ENCODE measurements at places on chromosomes 16 and 17.

DNA sequence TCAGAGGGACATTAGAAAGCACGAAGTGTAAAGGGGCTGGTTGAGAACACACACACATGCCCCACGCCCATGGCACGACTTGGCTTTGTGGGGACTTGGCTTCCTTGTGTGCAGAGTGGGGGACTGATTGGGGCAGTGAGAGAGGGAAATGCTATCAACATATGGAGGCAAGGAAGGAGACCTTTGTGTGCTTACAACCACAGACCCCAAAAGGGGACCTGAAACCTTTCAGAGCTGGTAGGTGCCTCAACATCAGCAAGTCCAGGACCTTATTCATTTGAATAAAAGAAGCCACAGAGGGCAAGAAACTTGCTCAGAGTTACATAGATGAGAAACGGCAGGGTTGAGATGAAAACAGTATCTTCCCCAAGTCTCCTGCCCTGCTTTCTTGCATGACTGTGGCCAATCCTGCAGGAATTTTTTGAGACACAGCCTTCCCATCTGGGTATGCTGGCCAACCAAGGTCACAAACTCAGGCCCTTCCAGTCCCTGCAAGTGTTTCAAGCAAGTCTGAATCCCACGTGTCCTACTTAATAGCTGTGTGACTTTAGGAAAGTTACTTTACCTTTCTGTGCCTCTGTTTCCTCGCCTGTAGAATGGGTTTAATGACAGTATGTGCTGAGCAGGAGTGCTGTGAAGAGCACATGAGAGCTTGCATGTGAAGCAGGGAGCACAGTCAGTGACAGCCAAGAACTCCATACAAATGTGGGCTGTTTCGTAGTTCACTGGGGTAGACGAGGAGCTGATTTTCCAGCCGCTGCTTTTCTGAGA, 26.2 kb downstream of the C16orf78 start:
- DNase-seq, result no peak

GRCh38 chr17:64146418-64147109, 16.6 kb upstream of the ERN1 start:
- DNase-seq, result peak; percentile 47

DNA sequence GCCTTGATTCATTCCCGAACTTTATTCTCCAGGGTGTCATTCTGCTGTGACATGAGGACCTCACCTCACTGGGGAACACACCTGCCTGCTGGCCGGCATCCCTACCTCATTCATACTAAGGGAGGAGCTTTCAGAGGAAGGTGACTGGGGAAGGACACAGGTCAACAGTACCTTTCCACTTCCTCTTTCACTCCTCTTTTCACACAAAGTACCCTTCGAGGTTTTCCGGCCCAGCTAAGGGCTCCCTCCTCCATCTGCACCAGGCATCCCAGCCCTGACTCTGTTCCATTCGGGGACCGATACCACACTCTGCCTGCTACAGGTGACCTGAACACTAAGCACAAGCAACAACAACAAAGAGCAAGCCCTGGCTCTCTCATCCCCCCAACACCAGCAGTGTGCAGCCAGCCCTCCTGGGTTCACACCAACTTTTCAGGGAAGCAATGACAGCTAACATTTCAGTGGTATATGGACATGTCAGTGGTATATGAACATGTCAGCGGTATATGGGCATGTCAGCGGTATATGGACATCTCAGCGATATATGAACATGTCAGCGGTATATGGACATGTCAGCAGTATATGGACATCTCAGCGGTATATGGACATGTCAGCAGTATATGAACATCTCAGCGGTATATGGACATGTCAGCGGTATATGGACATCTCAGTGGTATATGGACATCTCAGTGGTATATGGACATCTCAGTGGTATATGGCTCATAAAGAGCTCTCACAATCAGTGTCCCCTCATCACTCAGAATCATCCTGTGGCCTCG, 16.0 kb downstream of the TRIM25 start:
- no peak for DNase-seq

DNA sequence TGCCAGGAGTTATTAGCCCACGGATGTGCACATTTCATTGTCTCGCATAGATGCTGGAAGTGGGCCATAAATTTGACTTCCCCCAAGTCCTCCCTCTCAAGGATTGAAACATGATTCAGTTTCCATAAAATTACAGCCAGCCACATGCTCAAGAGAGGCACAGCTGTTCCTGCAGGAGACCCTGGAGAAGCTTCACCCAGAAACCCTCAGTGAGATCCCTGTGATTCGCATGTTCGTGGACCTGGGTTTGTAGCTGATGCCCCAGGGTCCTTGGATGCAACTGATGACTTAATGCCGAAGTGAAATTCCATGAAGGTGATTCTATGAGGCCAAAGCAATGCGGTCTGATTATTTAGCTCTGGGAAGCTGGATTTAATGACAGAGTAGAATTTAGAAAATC, 24.7 kb upstream of the AQP8 start:
- DNase-seq, result no peak

- DNase-seq, result no peak
These were observed 74.2 kb downstream of the CNTNAP4 start for GRCh38 chr16:76351441-76351840.

DNA sequence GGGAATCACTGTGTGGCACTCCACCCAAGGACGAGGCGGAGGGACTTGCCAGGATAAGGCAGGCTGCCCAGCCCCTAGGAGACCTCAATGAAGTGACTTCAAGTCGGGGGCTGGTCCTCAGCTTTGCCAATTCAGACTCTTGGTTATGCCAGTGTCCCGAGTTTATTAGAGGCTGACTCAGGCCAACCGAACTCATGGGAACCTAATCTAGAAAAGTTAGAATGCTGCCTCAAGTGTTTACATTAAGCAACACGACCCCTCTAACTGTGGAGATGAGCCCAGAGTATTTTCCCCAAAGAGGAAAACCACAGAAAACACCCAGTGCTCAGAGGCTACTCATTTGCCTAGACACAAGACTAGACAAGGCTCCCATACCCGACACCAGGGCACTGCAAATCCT, 1.1 kb upstream of the TEKT3 start:
- DNase-seq, result no peak

- DNase-seq, result peak; percentile 33
These were observed 27.5 kb upstream of the PIK3R6 start for GRCh38 chr17:8894673-8895578.
